CD4-positive, alpha-beta T cell treated with Interleukin-10 for 1 hour (primary cell): ENCODE measurements at places on chromosomes 2 and 18.

DNA sequence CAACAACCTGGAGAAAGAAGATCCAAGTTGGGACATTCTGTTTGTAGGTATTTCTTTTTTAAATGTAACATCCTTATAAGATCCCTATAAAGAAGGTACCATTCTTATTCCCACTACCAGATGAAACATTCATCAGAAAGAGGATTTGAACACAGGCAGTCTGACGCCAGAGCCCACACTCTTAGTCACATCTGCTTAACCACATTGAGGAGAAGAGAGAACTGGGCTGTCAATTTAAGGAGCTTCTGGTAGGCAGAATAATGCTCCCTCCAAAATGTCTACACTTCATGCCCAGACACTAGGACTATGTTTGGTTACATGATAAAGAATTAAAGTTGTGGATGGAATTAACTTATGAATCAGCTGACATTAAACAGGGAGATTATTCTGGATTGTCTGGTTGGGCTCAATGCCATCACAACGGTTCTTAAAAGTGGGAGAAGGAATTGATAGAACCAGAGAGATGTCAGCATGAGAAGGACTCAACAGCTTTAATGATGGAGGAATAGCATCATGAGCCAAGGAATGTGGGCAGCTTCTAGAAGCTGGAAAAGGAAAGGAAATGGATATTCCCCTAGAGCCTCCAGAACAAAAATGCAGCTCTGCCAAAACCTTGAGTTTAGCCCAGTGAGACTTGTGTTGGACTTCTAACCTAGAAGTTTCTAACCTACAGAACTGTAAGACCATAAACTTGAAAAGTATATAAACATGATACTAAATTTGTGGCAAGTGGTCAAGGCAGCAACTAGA, 82.2 kb downstream of the KLF7 start:
- DNase-seq = no peak

- no peak for DNase-seq
Observed at GRCh38 chr2:159513745-159514144, 102.6 kb downstream of the BAZ2B start.

DNA sequence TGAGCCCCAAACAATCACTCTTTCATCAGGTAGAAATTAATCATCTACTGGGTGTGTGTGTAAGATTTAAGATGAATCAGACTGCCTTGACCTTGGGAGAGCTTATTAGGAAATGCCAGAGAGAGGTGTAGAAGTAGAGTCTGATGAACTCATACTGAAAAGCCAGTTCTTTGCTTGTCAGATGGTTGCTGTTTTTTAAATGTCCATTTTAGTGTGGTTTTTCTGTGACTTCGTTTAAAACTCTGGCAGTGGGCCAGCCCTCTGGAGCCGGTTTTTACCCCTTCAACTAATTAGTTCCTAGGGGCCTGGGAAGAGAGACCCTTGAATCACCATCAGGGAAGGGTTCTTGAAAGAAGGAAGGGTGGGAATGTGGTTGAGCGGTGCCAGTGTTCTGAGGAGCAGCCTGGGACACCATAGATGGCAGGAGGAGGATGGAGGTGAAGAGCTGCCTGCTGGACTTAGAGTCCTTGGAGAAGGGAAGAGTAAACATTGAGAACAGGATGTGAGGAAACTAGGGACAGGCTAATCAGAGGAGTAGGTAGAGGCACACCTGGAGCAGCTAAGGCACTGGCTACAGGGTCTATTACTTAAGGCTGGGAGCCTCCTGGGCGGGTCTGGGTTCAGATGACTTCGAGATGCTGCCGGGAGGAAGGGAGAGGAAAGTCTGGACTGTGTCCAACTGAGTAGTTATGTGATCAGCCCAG, 66.1 kb downstream of the LRRFIP1 start:
- peak; percentile 54 for DNase-seq

DNA sequence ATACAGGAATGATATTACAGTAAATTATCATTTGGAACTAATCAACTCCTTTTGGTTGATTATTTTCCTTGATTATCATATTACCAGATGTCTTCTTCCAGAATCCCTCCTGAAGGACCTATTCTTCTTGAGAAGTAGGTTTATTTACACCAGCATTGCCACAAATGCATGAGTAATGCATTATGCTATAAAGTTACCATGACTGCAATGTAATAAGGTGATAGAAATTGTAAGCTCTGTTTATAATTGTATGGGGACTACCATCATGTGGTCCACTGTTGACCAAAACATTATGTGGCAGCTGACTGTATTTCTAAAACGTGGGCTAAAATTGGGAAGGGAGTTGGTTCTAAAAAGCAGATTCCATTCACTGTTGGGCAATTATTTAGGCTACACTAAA, 602.2 kb downstream of the NYAP2 start:
- DNase-seq = no peak

GRCh38 chr2:240846873-240847595, 21.6 kb upstream of the AGXT start:
- DNase-seq = no peak

DNA sequence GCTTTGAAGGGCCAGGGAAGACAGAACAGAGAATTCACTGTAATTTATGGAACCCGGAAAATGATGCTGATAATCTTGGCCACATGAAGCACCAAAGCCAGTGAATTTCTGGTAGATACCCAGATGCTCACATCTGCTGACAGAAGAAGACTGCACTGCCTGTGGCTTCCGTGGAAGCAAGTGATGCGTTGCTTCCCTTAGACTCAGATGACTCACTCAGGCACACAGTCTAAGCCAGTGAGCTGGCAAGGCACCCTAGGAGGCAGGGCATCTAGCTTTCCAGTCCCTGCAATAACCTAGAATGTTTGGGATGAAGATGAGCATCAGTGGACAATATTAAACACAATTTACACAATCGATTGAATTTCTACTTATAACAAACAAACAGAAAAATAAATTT, 284.7 kb downstream of the CMPK2 start:
- no peak for DNase-seq

- no peak for DNase-seq
Observed at GRCh38 chr2:27852691-27853090, 37.5 kb downstream of the RBKS start.

GRCh38 chr2:43302961-43303494, 76.6 kb upstream of the ZFP36L2 start:
- no peak for DNase-seq

DNA sequence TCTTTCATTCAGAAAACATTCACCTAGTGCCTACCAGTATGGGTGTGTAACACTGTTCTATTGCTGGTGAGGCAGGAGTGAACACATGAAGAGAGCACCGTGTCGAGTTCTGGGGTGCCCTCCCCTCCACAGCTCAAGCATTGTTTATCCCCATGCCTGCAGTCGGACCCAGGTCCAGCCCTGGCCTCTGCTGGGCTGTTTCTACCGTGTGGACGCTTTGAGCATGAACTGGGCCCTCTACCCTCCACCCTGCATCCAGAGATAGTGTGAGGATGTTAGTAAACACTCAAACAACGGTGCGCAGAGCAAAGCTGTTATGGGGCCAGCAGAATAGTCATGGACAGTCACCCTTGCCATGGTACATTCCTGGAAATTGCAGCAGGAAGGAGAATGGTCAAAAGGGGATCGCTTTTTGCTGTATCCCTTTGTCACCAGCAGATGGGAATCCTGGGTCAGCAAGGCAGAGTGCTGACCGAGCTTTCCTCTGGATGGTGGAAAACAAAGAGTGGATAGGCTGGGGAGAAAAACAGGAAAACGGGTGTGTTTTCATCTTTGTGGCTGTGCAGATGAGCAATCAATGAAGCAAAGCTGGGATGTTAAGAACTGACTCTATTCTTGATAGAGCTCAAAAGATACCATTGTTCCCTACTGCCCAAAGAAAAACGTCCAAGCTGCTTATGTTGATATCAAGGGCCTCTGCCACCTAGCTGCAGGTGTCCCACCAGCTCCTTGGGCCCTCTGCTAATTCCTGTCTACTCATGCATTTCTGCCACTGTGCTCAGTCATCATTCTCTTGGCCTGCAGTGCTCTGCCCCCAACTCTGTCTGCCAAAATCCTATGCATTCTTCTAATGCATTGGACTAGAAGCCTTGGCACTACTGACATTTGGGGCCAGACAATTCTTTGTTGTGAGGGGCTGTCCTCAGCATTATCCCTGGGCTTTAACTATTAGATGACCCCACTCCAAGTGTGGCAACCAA, 38.7 kb downstream of the REEP1 start:
- no peak for DNase-seq

DNA sequence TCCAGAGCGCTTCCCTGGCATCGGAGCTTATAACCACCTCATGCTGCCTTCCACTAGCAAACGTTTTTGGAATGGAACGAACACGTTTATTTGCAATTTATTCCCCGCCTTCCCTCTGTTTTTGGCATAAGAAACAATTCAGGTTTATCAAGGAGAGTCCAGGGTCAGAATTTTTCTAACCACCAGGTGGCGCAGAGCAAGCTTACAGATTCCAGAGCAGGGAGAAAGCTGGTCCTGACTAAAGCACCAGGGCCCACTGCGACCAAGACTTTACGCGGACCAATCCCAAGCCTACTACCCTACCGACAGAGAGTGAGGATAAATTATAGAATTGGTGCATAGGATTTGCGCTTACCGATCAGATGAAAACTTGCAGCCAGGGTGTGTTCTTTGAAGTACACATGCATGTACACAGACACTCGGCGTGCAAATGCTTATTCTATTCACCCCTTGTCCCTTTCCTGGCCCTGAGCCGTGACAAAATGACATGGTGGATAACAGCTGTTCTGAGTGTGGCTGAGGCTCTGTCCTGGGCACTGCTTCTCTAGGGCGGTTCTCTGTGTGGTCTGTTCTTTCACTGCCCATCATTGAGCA, 34.7 kb downstream of the NAPG start:
- DNase-seq = peak; percentile 55

- DNase-seq = no peak
Observed at GRCh38 chr18:27184115-27185024, 738 bp downstream of the CHST9 start.

GRCh38 chr2:144798034-144798433, 278.1 kb upstream of the ZEB2 start:
- DNase-seq = no peak

DNA sequence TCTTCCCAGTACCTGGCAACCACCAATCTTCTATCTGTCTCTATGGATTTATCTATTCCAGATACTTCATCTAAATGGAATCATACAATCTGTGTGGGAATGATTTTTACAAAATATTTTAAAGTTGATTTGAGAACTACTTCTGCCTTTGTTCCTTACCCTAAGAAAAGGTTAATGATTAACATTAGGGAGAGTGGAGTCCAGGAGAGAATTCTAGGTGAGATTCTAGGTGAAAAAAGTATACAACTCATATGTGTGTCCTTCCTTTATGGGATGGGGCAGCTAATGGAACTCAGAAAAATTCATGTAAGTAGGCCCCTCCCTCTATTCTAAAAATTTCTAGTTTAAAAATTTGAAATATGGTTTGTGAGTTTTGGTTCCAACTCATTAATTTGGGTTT, 35.9 kb upstream of the WDSUB1 start:
- DNase-seq = no peak

DNA sequence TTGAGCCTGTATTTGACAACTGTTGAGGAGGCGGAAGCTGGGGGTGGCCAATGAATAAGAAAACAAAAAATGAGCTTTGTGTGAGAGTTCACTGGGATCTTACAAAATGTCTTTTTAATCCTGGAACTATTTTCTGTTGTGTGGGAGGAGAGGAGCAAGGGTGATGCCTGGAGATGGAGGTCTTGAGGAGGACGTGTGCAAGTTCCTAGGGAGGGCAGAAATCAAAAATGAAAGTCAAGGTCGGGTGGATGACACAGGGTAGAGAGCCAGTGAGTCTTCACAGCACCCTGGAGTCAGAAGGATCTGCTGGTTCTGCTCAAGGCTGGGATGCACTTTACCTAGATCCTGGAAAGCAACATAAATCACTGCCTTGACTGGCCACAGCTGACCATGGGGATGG, 180.3 kb upstream of the PKDCC start:
- DNase-seq = no peak

- DNase-seq = no peak
Observed at GRCh38 chr2:37619959-37620300, 51.5 kb downstream of the CDC42EP3 start.

GRCh38 chr2:166334805-166335204, 40.9 kb downstream of the SCN9A start:
- DNase-seq = no peak

DNA sequence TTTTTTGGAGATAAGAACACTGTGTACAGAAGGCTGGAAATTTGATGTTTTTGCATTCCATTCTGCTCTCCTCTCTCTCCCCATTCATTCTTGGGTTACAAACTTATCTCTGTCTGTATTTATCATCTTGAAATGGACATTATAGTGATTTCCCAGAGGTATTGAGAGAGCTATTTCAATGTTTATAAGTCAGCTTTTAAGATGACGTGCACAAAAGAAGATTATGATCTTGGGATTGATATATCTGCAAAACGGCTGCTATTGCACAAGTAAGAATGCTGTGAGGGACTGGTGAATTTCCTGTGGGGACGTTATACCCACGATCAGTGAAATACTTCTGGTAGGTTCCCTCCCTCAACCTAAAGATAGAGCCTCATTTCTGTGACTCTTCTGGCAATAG, 61.0 kb upstream of the DTNA start:
- DNase-seq = no peak

- DNase-seq = no peak
Observed at GRCh38 chr2:132607426-132608090, 62.4 kb downstream of the LYPD1 start.

DNA sequence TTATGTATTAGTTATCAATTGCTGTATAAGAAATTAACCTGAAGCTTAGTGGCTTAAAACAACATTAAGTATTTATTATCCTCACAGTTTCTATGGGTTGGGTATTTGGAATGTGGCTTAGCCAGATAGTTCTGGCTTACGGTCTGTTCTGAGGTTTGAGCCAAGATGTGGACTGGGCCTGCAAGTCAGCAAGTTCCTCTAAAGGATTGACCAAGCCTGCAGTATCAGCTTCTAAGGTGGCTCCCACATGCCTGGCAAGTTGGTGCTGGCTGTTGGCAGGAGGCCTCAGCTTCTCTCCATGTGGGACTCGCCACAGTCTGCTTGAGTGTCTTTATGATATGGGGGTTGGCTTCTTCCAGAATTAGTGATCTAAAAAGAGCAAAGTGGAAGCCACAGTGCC, 45.0 kb upstream of the TCF4 start:
- no peak for DNase-seq

DNA sequence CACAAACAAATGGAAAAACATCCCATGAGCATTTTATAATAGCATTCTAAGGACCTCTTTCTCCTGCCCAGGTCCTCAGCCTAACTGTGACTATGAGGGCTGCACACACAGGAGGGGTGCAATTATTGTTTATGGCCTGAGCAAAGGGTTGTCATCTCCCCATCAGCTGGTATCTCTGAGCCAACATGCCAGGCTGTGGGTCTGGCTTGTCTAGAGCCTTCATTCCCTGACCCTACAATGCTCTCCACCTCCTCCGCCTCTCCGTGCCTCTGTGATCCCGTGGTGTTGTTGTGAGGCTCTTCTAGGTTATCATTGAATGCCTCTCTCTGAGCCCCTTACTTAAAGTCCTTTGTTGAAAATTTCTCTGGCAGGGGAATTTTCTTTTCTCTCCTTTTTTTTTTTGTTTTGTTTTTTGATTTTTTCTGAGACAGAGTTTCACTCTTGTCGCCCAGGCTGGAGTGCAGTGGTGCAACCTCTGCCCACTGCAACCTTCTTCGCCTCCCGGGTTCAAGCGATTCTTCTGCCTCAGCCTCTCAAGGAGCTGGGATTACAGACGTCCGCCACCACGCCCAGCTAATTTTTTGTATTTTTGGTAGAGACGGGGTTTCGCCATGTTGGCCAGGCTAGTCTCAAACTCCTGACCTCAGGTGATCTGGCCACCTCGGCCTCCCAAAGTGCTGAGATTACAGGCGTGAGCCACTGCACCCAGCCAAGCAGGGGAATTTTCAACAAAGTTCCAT, 126.4 kb downstream of the SMAD7 start:
- DNase-seq = no peak
